ENCODE measurements at places on chromosomes 5 and 9.

GRCh38 chr5:6202149-6202967 is 176.0 kb downstream of the MED10 start:
- no peak for DNase-seq

GRCh38 chr5:151427258-151427657 is 20.1 kb upstream of the SLC36A1 start:
- peak; percentile 53 for DNase-seq

GRCh38 chr5:136228136-136228757 is 35.3 kb upstream of the SMIM32 start:
- DNase-seq = no peak

- no peak for DNase-seq
These were observed 55.9 kb upstream of the CEMIP2 start for GRCh38 chr9:71824257-71824656.

DNA sequence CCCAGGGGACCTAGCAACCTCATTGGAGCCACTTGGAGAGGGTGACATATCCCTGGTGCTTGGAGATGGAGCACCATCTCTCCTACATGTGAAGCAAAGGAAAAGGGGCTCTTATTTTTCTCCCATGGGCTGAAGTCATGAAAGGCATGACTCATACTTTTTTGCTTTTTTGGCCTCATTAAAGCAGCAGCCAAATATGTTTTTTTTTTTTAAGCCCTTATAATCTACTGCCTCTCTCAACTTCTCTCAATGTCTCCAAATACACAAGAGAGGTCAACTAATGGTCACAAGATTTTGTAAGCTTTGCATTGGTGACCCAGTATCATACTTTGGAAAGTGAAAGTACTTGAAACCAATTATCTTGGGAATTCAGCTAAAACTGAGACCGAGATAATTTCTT is 1.6 kb upstream of the CFAP90 start:
- DNase-seq = no peak

DNA sequence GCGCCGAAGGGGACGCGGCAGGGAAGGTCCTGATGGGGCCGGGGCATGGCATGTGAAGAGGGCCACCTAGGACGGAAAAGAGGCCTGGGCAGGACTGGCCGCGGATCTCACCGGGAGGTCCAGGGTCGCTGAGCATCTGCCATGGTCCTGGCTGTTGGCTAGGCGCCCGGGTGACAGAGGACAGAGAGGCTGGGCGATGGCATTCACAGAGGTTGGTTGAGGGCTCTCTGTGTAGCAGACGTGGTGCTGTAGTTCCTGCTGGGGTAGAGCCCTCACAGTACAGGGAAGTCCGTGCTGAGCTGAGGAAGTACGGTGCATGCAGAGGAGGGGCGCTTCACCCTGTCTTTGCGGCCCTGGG is 427 bp downstream of the PCYOX1L start:
- no peak for DNase-seq

DNA sequence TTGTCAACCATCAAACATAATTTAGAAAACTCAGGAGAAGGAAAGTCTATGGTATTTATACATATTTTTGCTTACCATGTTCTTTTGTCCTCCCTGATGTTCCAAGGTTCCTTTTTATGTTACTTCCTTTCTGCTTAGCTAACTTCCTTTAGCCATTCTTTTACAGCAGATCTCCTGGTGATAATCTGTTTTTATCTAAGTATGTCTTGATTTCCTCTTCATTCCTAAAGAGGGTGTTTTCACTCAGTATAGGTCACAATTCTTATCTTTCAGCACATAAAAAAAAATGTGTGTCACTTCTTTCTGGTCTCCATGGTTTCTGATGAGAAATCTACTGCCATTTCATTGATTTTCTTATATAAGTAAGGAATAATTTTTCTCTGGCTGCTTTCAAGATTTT is 384.4 kb upstream of the PDE4D start:
- no peak for DNase-seq

DNA sequence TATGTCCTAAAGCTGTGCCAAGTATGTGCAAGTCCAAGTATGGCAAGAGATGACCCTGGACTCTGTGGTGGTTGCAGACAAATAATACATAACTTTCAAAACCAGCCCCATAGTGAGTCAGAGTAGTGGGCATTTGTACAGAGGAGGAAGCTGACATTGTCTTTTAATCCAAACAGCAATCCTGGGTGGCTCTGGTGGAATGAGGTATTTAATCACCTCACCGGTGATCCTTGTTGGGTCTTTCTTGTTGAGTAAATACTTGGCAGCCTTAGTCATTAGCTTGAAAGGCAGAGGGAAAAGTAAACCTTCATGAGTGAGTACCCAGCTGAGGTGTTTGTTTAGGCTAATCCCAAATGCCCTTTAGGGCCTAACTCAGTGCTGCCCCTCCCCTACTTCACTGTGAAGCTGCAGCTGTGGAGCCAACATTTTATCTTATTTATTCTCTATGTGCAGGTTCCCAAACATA is 148.7 kb upstream of the SLC12A2 start:
- DNase-seq = no peak

- DNase-seq = no peak
These were observed 22.4 kb upstream of the NREP start for GRCh38 chr5:111779260-111779921.

- DNase-seq = no peak
These were observed 37.1 kb upstream of the C6 start for GRCh38 chr5:41250351-41250987.

DNA sequence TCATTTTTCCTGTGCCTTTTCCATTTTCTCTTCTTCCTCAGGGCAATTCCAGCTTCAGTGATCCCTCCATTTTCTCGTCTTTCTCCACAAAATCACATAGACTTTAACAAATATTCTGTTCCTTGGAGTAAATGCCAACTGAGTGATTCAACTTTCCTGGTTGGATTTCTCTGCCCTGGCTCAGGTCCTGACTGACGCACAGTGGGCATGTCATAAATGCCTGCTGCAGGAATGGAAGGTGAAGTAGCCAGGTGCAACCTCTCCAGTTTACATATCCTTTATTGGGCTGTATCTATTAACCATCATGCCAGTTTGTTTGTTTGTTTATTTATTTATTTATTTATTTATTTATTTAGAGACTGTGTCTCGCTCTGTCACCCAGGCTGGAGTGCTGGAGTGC is 95.1 kb downstream of the MEF2C start:
- no peak for DNase-seq

DNA sequence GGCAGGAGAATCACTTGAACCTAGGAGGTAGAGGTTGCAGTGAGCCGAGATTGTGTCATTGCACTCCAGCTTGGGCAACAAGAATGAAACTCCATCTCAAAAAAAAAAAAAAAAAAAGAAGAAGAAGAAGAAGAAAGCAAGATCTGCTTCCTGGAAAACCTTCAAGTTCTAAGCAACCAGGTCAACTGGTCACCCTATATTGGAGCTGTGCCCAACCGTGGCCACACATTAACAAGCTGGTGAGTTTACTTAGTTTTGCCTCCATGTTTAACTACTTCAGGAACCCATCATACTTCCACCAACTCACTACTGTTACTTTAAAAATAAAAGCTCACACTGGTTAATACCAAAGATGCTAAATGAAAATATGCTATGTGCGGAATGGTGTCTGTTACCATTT is 12.3 kb upstream of the SKP1 start:
- DNase-seq = no peak

- no peak for DNase-seq
These were observed 41.6 kb downstream of the MAMDC2 start for GRCh38 chr9:70085241-70085640.

All from GM12892 (cell line).